Stimulated activated naive B cell treated with anti-CD40 and anti-IgM and Interleukin-4, amounts not matched to agents 10 μg/mL and 1 μg/mL and 100 μg/mL, for 72 hours (primary cell): ENCODE measurements at places on chromosomes 2 and 18.

GRCh38 chr2:130287656-130288026, 55.1 kb upstream of the IMP4 start:
- DNase-seq: no peak

GRCh38 chr2:129239141-129239540, 740.3 kb upstream of the RAB6C start:
- DNase-seq: no peak

- no peak for DNase-seq
Measured at GRCh38 chr2:13876491-13877037, 756.0 kb upstream of the LRATD1 start.

- no peak for DNase-seq
Measured at GRCh38 chr2:68110102-68110501, 47.3 kb upstream of the C1D start.

DNA sequence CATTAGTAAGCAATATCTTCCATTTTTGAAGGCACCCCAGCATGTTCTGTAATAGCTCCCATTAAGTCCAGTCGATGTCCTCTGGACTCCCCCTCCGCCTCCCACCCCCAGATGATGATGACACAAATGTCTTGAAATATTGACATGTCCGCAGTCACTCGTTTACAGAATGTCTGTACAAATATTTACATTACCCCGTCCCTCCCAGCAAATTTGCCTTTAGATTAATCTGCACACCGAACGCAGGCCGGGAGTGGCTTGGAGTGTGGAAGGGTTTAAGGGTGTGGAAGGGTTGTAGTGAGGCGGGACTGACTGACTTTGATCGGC, 853 bp upstream of the OSBPL6 start:
- DNase-seq: no peak

DNA sequence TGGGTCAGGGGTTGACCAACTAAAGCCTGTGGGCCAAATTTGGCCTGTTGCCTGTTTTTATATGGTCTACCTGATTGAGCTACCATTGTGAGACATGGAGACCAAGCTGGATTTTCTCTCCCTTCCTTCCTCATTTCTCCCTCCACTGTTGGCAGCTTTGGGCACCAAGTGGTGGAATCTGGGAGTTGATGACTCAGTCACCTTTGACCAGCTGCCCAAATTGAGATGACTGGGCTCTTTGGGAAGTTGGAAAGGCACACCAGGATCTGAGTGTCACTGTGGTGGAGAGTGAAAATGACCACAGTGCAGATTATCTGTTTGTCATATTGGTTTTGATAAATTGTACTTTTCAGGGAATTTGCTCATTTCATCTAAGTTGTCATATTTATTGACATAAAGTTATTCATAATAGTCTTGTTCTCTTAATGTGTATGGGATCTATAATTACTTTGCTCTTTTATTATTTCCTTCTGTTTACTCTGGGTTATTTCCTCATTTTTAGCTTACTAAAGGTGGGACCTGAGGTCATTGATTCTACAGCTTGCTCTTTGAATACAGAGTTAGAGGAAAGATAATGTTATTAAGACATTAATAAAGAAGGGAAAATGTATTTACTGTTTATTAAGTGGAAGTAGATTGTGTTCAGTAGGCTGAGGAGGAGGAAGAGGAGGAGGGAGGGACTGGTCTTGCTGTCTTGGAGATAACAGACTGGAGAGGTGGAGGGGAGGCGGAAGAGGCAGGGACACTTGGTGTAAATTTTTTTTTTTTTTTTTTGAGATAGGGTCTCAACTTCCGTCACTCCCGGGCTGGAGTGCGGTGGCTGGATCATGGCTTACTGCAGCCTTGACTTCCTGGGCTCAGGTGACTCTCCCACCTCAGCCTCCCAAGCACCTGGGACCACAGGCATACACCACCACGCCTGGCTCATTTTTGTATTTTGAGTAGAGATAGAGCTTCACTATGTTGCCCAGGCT, 31.8 kb downstream of the AGFG1 start:
- DNase-seq: no peak

GRCh38 chr2:180101846-180102245, 94.7 kb upstream of the CWC22 start:
- no peak for DNase-seq

GRCh38 chr2:23684395-23685176, 242.3 kb downstream of the ATAD2B start:
- no peak for DNase-seq

- DNase-seq: no peak
Measured at GRCh38 chr2:30206461-30207430, 24.6 kb upstream of the LBH start.

DNA sequence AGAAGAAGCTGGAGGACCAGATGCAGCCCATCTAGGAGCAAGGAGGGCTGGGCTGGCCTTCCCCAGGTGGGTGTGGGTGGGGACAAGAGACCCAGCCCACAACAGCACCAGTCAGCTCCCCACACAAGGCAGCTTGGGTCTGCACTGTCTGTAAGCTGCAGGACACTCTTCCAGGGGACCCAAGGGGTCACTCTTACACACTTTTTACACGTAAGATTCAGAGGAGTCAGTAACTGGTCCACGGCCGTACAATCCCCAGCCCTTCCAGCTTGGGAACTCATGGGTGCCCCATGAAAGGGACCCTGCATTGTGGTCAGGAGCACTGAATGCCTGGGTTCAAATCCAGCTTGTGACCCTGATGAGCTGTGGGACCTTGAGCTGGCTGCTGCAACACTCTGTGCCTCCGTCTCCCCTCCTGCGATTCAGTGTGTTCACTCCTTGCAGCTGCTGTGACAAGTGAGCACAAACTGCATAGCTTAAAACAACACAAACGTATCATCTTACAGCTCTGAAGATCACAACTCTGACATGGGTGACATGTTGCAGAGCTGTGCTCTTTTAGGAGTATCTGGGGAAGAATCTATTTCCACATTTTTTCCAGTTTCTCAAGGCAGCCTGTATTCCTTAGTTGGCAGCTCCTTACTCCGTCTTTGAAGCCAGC, 11.1 kb upstream of the SLC66A3 start:
- no peak for DNase-seq

DNA sequence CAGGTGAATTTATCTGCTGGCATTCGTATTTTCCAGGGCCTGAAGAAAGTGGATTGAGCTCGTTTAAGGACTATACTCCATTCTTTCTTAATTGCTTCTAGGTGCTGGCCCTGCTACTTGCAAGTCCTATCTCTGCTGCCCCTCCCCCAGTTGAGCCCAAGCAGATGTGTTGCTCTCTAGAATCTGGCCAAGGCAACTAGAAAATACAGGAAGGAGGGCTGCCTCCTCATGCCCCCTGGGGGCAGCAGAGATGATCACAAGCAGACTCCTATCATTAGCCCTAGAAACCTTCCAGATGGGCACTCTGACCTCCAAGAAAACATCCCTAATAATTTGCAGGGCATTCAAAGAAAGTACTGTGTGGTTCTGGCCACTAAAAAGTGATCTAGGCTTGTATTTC, 72.5 kb upstream of the CYP26B1 start:
- no peak for DNase-seq

DNA sequence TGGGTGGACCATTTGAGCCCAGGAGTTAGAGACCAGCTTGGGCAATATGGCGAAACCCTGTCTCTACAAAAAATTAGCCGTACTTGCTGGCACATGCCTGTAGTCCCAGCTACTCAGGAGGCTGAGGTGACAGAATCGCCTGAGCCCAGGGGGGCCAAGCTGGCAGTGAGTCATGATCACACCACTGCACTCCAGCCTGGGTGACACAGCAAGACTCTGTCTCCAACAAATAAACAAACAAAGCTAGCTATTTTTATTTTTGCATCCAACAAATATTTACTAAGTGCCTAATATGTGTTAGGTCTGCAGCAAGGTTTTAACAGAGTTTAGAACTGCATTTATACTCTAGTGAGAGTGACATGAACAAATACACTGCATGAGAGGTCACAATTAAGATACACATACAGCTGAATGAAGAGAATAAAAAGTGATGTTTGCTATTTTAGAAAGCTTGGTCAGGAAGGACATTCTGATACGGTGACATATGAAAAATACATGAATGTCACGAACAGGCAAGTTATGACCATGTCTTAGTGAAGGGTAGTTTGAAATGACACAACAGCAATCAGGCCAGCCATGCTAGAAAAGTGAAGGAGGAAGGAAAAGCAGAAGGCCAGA, 83.2 kb upstream of the FRZB start:
- DNase-seq: no peak

DNA sequence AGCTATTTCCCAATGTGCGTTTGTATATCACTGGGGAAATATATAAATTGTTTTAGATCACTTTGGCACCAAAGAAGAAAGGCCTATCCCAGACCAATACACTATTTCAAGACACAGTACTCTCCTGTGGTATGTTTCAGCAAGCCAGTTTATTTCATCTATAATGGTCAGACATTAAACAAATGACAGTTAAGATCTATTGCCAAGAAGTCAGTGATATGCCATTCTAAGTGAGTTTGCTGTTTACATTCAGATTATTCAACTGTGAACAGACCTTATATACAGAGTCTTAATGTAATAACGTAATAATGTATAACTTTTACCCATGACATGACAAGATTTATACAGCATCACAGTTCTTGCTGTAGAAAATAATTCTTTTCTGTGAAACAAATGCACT, 352.7 kb downstream of the CDH7 start:
- no peak for DNase-seq

DNA sequence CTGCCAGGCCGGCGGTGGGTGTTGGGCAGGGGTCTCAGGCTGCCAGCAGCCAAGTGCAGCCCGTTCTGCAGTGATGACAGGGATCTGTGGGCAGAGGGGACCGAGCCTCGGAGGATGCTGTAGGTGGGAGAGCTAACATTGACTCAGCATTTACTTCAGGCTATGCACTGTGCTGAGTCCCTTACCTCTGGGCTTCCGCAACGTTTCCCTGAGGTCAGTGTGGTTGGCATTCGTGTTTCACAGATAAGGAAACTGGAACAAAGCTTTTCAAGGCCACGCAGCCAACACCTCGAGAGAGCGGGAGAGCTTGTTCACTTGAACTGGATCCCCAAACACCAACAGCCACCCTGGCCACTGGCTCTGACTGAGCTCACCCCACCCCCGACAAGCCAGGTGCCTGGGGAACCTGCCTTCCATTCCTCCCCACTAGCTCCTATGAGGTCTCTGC, 839 bp upstream of the GPR148 start:
- DNase-seq: no peak

DNA sequence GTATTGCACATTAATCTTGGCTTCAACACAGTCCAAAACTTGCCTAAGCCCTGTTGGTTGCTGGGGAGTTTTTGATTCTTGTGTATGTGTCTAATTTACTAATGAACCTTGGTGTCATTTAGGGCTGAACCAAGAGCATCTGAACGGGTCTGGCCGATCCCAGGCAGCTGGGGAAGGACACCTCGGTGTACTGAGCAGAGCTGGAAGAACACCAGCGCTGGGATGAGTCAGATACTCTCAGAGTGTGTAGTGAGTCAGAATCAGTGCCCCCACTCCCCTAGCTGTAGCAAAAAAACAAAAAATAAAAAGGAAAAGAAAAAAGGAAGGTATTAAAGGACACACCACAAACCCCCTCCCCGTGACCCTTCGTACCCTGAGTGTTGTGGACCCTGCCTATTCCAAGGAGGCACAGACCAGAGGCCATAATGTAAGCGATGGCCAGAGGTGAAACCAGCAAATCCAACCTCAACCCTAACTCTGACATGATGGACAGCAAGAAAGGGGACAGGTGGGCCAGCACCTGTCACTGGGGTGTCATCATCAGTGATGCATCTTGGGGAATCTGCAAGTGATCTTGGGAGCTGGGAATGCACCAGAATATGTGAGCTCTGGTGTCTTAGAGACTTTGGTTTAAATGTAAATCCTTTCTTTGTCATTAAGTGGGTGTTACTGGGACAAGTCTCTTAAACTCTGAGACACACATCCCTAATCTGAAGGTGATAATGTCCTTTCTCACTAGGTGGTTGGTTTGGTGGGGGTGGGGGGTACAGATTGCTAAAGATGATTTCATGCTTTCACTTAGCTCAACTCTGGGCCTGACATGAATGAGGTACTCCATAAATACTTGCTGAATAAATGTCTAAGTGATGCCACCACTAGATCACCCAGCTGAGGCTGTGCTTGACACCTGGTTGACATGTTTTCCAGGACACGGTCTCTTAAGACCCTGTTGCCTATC, 34.2 kb upstream of the NCOA1 start:
- no peak for DNase-seq

DNA sequence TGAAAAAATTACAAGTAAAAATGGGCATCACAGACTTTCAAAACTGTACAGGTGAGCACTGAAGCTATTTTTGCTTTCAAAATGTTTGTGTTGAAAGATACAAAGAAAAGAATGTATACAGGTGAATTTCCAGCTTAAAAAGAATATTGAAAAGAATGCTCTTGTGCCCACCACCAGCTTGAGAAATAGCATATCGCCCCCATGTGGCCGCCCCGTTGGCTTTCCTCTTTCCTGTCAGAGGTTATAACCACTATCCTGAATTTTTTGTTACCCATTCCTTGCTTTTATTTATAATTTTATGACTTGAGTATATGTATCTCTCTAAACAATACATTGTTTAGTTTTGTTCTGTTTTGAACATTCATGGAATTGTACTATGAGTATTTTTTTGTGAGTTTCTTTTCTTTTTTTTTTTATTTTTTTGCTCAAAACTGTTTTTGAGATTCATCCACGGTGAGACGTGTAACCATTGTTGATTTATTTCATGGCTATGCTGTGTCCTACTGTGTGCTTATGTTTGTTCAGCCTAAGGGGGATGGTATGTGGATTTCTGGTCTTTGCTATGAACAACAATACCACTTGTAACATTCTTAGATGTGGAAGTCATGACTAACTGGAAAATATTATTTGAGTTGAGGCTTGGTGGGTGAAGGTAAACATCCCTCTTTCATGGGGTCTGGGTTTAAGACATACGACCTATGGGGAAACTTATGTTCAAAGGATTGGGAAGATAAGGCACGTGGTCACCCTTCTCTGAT, 11.6 kb downstream of the TRPM8 start:
- DNase-seq: no peak

DNA sequence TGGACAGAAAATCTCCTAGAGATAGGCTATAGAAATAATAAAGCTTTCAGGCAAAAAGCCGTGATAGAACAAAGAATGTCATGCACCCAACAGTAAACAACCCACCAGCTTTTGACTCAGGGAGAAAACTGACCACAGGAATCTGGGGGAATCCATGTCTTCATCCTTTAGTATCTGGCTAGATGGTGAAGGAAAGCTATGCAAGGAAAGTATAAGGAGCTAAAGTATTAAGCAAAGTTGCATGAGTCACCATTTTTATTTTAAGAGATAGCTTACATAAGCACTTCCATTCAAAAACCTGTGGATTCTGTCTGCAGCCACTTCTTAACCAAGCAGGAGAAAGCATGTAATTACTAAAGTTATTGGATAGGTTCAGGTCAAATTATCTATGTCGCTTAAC, 363.8 kb downstream of the LRP1B start:
- DNase-seq: no peak

DNA sequence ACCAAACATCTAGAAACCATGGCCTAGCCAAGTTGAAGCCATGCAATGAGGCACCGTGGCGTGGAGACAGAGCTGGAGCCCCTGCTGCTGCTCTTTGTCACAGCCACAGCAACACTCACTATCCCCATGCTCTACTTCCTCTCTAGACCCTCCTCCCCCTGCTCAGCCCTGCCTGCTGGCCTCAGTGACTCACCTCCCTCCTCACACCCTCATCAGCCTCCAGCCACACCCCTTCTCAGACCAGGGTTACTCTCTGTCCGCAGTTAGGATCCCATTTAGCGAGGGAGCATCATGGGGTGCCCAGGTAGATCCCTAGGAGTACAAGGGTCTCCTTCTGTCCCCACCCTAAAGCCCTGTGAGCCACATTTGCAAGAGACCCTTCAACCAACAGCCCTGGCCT, 25.4 kb upstream of the SOX11 start:
- no peak for DNase-seq

GRCh38 chr2:27270670-27271069, 4.6 kb upstream of the DNAJC5G start:
- DNase-seq: no peak

GRCh38 chr18:80231151-80231550, 16.2 kb downstream of the PARD6G start:
- DNase-seq: no peak
